ENCODE measurements at places on chromosomes 4 and X.

GRCh38 chrX:16484338-16484737, 165.6 kb upstream of the S100G start:
- peak; percentile 1 for DNase-seq

DNA sequence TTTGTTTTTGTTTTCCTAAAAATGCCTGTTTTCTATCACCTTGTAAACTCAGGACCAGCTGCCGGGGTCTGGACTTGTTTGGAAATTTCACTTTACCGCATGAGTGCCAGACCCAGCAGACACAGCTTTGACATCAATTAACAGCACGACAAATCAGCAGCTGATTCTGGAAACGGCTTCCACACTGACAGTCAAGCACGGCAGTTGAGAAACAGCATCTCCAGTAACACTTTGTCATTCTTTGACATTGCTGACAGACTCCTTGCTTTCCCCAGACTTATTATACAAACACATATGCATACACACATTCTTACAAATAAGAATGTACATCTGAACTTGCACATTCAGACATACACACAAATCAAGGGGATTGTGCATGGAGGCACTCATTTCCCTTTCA, 1017.6 kb upstream of the HS3ST1 start:
- no peak for DNase-seq

GRCh38 chr4:8761824-8762205, 109.8 kb downstream of the HMX1 start:
- DNase-seq = no peak

- no peak for DNase-seq
Measured at GRCh38 chr4:25043548-25043947, 12.8 kb upstream of the LGI2 start.

GRCh38 chrX:130539721-130540321, 138.0 kb downstream of the RBMX2 start:
- DNase-seq = no peak

DNA sequence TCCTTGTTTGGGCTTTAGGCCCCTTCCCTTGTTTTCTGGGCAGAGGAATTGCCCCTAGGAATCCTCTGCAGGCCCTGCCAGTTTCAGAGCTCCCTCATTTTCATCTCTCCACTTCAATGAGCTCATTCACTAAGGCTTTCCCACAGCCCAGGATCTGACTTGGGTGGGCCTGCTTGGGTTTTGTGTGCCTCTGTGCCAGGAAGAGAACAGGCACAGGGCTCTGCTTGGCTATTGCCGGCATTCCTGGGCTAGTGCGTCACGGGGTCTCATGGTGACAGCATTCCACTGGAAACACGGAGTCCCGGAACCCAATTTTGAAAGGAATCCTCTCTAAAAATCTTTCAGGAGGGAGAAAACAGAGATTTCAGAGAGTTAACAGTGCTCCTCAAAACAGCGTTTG, 150.5 kb downstream of the VCX3A start:
- no peak for DNase-seq

GRCh38 chr4:23413631-23414030, 476.2 kb downstream of the PPARGC1A start:
- DNase-seq = no peak

All from stimulated activated CD4-positive, alpha-beta T cell treated with anti-CD3 and anti-CD28 coated beads, Interleukin-1b, Interleukin-23, amount 100 ng/mL, for 24 hours (primary cell).